HT1080 (cell line): ENCODE measurements at places on chromosomes 1 and 21.

DNA sequence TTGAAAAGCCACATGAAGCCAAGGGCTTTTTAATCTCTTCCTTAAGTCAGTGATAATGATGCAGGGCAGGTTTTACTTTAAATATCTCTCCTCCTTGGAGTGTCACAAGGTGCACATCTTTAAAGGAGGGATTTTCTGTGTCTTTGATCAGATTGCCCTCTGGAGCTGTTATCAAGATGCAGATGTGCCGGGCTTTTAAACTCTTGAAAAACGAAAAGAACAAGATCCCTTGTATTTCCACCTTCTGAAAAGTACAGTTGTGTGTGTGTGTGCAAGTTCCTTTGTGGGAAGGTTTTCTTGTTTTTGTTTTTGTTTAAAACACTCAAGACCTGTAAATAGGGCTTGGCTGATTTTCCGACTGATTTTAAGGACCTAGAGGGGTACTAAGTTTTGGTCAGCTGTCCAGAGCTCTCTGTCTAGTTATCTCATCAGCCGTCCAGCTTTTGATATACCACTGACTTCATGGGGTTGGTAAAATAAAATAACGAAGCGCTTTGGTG is 1.6 kb downstream of the MARK1 start:
- no peak for DNase-seq

DNA sequence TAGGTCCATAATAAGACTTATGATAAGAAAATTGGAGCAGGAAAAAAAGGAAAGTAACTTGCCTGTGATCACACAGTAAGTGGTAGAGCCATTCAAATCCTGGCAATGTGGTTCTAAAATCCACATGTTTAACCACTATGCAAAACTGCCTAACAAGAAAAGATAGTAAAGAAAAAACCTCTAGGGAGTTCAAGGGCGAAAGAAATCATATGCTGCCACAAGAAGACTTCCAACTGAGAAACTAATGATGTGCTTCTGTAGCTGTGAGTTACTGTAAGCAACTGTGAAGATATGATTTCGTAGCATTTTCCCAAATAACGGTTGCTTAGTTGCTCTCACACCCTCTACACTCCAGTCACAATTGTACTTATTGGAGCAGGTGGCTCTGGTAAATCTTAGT is 20.9 kb upstream of the LYPLAL1 start:
- no peak for DNase-seq

DNA sequence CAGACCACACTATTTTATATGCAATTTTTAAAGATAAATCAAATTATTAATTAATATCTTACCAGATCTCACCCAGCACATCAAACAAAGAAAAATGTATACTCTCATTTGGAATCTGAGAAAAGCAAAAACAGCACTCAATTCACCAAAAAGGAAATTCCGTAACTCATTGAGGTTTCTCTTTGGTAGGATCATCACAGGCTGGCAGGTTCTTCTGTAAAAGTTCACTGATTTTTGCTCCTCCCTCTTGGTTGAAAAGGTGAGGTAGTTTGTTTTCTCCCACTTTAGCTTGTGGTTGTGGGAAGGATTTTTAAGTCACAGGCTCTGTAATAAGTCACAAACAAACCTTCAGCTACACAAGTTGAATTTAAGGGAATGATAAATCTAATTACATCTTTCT is at the start of gene LIPI:
LIPI (minus strand) TSS at position 218 of the 400 bp plus-strand sequence; CDS start at position 108, 110 bp downstream.
- DNase-seq: no peak

DNA sequence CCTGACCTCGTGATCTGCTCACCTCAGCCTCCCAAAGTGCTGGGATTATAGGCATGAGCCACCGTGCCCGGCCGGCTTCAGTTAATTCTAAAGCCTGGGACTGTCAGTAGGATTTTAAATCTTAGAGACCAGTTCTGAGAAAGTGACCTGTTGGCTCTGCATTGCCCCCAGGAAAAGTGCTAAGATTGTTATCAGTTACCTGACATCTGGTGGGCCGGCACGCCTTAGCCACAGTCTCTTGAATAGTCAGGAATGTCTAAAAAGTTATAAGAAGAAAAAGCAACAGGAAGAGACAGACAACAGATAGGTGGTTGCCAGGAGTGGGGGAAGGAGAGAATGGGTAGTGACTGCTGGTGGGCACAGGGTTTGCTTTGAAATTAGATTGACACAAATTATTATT is 35.1 kb downstream of the RABGAP1L start:
- DNase-seq: no peak

GRCh38 chr1:156160743-156161171 is 7.4 kb downstream of the SEMA4A start:
- DNase-seq: no peak

GRCh38 chr1:224358237-224358636 is 1.6 kb downstream of the CNIH4 start:
- DNase-seq: no peak

DNA sequence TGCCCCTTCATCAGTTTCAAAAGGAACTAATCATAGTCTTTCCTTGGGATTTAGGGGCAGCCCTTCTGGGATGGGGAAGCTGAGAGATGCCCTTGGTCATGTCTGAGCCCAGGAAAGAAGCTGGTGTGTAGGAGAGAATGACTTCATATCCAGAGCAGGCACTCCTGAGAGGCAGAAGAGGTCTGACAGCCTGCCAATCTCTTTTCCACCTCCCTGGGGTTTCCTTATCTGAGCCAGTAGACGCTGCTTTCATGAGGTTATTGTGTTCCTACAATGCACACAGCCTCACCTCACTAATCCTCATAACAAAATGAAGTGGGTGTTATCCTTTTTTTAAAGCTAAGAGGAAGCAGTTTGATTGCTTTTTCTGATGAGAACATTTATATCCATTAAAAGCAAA is 14.1 kb downstream of the ROR1 start:
- no peak for DNase-seq

DNA sequence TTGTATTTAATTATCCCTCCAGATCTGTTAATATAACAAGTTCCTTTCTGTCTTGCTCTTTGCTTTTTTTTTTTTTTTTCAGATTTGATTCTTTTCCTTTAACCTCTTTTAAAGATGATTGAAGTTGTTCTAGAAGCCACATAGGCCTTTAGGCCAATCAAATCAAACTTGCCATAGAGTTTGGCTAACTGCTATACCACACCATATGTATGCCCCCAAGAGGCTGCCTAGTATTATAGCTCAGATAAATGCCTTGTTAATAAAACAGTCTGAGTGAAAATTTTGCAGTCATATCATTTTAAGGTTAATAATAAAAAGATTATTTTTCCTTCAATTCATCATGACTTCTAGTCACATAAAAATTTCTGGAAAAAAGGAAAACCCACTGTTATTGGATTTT is 696.0 kb upstream of the CHRM3 start:
- no peak for DNase-seq

DNA sequence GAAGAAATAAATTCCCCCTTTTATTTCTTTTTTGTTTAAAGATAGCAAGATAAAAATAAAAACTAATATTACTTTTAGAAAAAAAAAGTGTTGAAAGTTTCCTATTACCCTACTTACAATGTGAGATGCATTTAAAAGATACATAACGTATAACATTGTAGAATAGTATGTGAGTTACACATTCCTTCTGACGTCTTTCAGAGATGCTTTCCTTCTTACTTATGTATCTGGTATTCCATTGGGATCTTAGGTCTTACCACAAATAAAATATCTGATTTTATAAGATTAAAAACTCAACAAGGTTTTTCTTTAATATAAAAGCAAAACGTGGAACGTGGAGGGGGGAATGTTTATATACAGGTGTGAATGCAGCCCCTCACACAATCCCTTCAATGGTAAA is 147.2 kb upstream of the ETS2 start:
- no peak for DNase-seq

DNA sequence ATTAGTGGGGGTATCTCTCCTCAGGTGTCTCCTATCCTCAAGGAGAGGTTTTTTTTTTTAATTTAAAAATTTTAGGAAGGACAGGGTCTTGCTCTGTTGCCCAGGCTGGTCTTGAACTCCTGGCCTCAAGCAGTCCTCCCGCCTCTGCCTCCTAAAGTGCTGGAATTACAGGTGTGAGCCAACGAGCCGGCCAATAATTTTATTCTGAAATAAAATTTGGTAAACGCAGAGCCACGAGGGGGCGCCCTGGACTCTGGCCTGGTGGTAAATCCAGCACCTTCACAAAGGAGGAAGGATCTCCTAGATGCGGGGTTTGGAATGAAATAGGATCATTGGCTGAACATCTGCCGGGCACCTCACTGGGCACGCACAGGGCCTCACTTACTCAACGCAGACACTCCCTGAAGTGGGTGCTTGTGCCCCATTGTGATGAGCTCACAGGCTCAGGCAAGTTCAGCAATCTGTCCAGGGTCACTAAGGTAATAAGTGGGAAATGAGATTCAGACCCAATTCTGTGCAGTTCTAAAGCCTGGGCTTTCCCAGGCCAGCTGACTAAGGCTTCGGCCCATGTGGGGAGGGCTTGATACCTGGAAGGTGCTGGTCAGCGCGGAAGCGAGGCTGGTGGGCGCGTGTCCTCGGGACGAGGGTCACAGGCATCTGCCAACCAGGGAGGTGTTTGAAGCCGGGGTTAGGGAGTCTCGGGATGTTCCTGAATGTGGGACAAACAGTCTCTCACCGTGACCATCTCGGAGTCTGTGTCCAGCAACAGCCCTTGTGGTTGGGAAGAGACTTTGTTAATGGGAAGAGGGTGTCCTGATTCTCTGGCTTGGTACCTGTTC is 32.7 kb upstream of the ETV3 start:
- DNase-seq: peak; percentile 45

DNA sequence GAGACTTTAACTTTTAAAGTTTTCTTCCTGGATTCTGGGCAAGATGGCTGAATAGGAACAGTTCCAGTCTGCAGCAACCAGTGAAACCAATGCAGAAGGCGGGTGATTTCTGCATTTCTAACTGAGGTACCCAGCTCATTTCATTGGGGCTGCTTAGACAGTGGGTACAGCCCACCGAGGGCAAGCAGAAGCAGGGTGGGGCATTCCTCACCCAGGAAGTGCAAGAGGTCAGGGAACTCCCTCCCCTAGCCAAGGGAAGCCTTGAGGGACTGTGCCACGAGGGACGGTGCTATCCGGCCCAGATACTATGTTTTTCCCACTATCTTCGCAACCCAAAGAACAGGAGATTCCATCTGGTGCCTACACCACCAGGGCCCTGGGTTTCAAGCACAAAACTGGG is 121.0 kb downstream of the VAV3 start:
- DNase-seq: no peak

DNA sequence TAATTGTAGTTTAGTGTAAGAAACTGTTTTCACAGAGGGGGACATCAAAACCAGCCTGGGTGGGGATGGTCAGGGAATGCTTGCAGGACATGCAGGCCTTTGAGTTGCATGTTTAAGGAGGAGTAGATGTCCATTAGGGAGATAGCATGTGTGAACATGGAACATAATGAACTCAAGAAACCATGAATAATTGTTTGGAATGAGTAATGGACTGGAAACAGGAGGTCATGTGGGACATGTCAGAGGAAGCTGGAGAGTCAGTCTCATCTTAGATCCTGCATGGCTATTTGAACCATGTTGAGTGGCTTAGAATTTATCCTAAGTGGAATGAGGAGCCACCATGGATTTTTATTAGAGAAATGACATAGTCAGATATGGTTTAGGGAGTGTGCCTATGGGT is 86.4 kb downstream of the RPE65 start:
- no peak for DNase-seq

GRCh38 chr1:6467224-6467623 is 1.3 kb upstream of the TNFRSF25 start:
- DNase-seq: no peak

DNA sequence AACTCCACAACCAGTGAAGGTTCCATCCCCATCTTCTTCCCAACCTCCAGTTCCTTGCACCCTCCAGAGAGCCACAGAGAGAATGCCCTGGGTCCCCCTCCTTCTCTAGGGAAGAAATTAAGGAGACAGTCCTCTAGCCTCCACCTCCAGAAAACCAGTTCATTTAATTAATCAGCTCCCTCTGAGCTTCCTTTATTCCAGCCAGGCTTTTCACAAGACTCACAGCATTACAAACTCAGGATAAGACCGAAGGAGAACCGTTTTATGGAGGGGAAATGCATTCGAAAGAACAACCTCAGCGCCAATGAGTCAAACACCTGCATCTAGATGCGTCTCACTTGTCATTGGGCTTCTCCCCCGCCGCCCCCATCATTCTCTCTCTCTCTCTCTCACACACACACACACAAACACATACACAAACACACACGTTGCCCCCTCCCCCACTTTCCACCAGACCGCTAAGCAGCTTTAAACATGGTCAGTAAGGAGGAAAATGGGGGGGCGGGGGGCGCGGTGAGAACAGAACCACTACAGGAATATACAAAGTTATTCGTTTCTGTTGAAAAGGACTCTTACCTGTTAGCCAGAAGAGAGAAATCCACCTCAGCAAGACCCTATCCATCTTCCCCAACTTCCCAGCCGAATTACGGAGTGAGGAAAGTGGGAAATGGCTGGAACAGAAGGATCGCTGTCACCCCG is 544 bp downstream of the ILDR2 start:
- DNase-seq: no peak

DNA sequence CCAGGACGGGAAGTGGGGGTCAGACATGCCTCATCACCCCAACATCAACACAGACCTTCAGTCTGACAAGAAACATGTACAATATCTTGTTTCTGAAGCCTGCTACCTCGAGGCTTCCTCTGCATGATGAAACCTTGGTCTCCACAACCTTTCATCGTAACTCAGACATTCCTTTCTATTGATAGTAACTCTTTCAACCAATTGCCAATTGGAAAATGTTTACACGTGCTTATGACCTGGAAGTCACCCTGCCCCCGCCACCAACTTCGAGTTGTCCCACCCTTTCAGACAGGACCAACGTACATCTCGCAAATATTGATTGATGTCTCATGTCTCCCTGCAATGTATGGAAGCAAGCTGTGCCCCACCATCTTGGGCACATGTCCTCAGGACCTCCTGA is 159.5 kb downstream of the ETS2 start:
- DNase-seq: no peak

- DNase-seq: peak; percentile 42
Observed at GRCh38 chr1:81111818-81112217, 688.9 kb upstream of the ADGRL2 start.

DNA sequence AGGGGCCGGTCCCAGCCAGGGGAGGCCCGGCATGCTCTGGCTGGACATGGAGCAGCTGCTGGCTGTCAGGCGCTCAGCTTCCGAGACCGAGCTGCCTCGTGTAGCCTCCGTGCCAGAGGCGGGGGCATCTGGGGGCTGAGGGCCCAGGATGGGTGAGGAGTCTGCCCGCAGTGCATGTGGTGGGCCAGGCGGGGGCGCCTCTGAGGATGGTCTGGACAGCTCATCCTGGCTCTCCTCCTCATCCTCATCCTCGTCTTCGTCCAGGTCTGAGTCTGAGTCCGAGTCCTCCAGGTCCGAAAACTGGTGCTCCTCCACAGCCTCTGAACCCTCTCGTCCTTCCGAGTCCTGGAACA is 28.9 kb upstream of the EDN2 start:
- no peak for DNase-seq

GRCh38 chr1:79847700-79848099 is 841.2 kb upstream of the ADGRL4 start:
- DNase-seq: no peak
